ENCODE measurements at places on chromosomes 12 and 14.
A peak's percentile ranks its signal among the peaks of the same experiment; 100 is the strongest.

DNA sequence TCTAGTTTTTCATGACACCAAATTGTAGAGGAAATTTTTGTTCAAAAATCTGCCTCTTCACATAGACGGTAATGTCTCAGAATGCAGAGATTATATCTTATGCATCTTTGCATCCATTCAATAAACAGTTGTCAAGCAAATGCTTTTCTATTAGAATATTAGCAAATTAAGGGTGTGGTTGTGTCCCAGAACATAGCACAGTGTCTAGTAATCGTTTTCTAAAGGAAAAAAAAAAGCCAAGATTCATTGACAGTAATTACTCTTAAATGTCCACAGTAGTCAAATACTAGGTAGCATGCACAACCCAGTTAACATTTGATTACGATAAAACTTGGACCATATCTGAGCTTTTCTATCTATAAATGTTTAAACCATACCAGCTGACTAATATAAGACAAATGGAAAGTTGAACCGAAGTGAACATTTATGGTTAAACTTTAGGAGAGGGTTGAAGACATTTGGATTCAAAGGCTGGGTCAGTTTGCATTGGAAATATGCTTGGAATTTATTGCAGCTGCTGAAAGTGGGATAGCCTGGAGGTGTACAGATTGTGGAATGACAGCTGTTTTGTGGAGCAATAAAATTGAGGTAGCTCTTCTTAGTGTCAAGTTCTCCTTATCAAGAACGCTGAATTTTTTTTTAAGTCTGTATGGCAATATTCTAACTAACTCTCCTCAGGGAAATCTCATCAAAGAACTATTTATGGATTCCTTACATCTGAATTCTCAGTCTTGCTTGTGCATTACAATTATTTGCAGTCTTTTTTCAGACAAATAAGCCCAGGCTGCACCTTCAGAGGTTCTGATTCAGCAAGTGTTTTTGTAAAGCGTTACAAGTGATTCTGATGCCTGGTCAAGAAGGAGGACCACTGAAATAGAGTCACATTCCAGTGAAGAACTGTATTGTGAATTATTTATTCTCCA is 66.7 kb upstream of the ATP2B1 start:
- DNase-seq = peak; percentile 29

GRCh38 chr12:119956047-119956446 is 33.0 kb upstream of the BICDL1 start:
- DNase-seq = no peak

- peak; percentile 42 for DNase-seq
These were observed 80.5 kb upstream of the BTG1 start for GRCh38 chr12:92226071-92226661.

DNA sequence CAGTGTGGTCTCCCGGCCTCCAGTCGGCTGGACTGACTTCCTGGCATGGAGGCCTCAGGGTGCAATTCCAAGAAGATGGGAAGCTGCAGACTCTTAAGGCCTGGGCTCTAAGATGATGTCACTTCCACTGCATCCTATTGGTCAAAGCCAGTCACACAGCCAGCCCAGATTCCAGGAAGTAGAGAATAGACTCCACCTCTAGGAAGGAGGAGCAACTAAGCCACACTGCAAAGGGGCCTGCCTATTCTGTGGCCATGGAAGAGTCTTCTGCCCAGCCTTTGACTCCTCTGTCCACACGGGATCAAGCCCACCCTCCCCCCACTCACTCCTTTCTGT is 103.9 kb upstream of the RFLNA start:
- no peak for DNase-seq

DNA sequence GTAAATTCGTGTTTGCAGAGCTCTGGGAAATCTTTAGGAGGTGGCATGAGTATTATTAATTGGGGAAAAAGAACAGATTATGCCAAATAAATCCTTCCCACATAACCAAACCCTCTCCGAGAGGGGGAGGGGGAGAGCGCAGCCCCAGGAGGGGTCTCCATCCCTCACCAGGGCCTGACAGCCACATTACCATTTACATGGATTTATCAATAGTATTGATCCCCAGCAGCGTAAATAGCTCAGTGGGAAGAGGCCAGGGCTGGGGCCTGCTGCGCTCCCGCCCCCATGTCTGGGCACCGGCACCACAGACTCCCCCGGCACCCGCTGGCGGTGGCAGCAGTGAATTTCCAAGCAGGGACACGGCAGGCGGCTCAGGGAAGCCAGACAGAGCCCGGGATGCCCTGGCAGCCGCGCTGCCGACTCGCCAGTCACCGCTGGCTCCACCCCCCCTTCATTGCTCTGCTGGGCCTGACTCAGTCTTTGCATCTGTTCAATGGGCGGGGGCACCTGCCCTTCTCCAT is 2.4 kb downstream of the NCOR2 start:
- DNase-seq = no peak

DNA sequence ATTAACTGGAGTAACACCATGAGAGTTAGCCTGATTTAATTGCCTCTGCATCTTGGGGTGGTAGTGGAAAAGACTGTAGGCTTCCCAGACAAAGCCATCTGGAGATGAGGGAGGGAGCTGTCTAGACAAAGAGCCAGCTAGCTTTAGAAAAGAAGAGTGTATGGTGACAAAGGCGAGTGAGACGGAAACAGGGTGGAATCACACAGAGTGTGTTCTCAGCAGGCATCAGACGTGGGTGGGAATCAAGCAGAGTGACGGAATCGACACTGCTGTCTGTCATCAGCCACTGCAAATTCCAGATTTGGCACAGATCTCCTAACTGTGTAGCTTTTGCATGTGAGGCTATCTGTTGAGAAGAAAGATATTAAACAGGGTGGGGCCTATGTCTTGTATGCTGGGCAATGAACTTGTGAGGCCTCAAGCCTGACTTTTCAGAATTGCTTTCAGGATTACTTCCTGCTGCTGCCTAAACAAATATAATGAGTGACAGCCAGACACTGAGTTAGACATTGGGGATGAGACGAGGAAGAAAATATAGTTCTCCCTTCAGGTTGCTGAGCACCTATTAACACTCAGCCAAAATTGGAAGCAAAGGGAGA is 236.5 kb upstream of the GRIP1 start:
- no peak for DNase-seq

DNA sequence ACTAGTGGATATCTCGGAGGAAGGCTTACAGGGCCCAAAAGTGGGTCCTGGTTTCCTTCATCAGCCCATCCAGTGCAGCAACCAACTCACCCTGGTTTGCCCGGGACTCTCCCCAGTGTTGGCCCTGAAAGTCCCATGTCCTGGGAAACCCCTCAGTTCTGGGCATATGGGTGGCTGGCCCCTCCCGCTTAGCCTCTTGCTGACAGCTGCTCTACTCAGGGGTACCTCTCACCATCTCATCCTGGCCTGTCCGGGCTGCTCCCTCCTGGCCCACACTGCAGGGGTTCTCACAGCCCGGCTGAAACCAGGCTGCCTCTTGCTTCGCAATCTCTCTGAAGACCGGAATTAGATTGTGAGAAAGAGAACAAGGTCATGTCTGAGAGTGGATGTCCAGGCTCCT is 48.9 kb upstream of the SLC24A4 start:
- no peak for DNase-seq

GRCh38 chr12:25001311-25001710 is 52.4 kb upstream of the BCAT1 start:
- DNase-seq = no peak

- no peak for DNase-seq
These were observed 784.0 kb downstream of the TMTC2 start for GRCh38 chr12:83470749-83471148.
